Thyroid gland (tissue), 4 donors: ENCODE measurements at places on chromosomes 12 and 14.

- DNase-seq: no peak
- no peaks in the 10 kb centered on the region for H3K36me3 ChIP-seq
- H3K4me3 ChIP-seq: no peak overlapping the region
- no peak overlapping the region for H3K27ac ChIP-seq
- H3K4me1 ChIP-seq: peaks cover 17% of the 10 kb centered on the region
Observed at GRCh38 chr14:96224480-96225096, 19.9 kb downstream of the BDKRB2 start.

DNA sequence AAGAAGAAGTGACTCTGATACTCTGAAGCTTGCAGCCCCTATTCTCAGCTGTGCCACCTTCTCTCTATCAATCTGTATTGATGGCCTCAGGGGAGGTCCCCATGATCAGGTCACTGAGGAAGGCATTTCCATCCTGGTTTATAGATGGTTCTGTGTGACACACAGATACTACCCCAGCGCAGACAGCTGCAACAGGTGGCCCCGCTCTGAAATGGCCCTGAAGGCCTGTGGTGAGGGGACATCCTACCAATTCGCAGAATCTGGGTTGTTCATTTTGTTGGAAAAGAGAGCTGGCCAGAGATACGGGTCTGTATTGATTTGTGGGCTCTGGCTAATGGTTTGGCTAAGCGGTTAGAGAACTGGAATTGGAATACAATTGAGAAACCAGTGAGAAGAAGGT lies 21.7 kb downstream of the DLK1 start:
- H3K27ac ChIP-seq: no peak overlapping the region
- peaks cover 8% of the 10 kb centered on the region for H3K4me1 ChIP-seq

DNA sequence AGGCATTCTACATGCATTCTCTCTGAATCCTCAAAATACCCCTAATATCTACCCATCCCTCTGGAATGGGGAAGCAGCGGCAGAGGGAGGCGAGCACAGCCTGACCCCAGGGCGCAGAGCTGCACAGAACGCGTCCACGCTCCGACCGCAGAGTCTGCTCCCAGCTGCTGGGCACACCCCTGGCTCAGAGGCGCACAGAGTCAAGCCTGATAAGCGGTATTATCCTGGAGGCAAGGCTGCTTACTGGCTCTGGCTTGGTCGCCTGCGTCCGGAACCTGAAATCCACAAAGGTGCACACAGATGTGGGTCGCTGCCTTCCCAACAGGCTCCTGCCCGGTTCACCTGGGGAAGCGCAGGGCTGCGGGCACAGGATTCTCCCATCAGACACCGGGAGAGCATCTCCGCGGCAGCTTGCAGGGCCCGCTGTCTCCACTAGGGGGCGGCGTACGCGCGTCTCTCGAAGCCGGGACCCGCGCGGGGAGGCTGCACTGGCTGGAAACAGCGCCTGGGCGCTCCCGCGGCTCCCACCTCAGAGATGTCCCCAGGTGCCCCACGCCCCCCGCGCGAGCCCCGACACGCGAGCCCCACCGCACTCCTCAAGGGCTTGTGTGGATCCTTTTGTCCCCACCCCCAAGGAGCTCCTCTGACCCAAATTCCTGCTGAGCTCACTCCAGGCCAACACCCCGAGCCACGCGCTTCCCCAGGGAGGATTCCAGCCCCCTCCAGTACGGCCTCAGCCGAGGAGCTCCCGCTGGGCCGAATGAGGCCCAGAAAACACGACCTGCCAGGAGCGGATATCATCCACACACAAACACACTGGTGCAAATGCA lies 120.1 kb upstream of the FZD10 start:
- H3K27me3 ChIP-seq: no peaks in the 10 kb centered on the region
- DNase-seq: peak; percentile 37
- H3K4me1 ChIP-seq: no peaks in the 10 kb centered on the region
- no peaks in the 10 kb centered on the region for H3K36me3 ChIP-seq
- no peak overlapping the region for H3K27ac ChIP-seq

GRCh38 chr14:26863736-26864135 lies 265.9 kb upstream of the NOVA1 start:
- no peaks in the 10 kb centered on the region for H3K27me3 ChIP-seq
- H3K36me3 ChIP-seq: no peaks in the 10 kb centered on the region
- H3K27ac ChIP-seq: no peak overlapping the region
- H3K4me1 ChIP-seq: no peaks in the 10 kb centered on the region
- H3K4me3 ChIP-seq: no peak overlapping the region

DNA sequence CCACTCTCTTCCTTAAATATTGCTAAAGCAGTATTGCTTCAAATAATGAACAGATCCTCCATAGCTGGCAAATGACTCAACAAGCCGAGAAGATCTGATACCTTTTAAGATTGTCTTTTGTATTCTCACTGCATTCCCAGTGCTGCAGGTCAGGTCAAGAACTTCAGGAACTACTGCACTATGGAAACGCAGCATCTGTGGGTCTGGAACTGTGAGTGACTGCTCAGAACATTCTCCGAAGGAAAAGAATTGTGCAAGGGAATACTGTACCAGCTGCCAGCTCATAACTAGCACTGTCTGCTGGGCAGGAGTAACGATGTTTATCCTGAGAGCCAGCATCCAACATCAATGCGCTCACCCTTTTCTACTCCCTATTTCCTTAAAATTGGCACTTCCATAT lies 348.0 kb upstream of the SOX5 start:
- no peak overlapping the region for H3K27ac ChIP-seq
- no peaks in the 10 kb centered on the region for H3K4me1 ChIP-seq
- H3K4me3 ChIP-seq: no peak overlapping the region
- DNase-seq: no peak

GRCh38 chr12:2501464-2502191 lies 293.1 kb upstream of the FKBP4 start:
- no peaks in the 10 kb centered on the region for H3K36me3 ChIP-seq
- no peak overlapping the region for H3K27ac ChIP-seq
- no peak overlapping the region for H3K4me3 ChIP-seq
- H3K27me3 ChIP-seq: no peaks in the 10 kb centered on the region
- no peak for DNase-seq
- peaks cover 16% of the 10 kb centered on the region for H3K4me1 ChIP-seq

DNA sequence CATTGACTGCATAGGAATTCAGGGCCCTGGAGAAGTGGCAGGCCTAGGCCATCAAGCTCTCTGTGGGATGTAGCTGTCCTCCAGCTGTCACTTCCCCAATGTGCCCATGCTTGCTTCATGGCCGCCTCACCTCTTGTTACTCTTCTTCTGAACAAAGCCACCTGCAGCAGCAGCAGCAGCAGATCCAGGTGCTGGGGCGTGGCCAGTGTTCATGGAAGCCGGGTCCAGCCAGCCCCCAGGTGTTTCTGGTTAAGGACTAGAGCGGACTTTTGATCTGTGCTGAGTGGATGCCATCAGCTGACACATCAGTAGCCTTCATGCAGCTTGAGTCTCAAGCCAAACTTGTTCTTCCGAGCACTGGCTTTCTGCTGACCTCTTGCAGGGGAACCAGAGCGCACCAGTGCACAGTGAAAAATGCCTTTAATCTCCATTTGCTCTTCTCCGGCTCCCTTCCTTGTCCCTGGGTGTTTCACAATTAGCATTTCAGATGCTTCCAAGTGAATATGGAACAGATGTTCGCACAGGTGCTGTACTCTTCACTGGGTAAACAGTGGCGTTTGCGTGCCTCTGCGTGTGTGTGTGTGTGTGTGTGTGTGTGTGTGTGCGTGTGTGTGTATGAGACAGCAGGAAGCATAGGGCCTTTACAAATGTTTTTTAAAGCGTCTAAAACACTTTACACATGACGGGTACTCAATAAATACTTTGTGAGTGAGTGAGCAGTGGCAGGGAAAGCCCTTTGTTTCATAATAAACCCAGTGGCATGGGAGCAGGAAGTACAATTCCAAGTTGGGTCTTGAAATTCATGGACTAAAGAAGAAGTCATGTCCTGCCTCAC lies 20.1 kb downstream of the TPCN1 start:
- no peaks in the 10 kb centered on the region for H3K36me3 ChIP-seq
- DNase-seq: peak; percentile 94
- no peaks in the 10 kb centered on the region for H3K27me3 ChIP-seq
- H3K4me3 ChIP-seq: no peak overlapping the region

DNA sequence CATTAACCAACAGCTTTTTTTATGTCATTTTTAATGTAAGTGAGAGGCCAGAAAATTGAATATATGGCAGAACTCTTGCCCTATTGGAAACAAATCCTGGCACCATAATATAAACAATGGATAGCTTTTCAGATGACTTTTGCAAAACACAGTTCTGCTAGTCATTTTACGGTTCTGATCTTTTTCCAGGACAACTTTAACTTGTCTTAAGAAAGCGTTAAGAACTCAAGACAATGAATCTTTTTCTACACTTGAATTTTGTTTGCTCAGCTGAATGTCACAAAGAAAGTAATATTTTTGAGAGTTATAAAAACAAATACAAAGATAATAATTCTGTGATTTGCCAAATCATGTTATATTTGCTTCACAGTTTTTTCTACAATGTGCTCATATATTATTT lies 13.2 kb downstream of the KERA start:
- no peaks in the 10 kb centered on the region for H3K36me3 ChIP-seq
- no peak overlapping the region for H3K4me3 ChIP-seq
- H3K27me3 ChIP-seq: no peaks in the 10 kb centered on the region
- no peak for DNase-seq

DNA sequence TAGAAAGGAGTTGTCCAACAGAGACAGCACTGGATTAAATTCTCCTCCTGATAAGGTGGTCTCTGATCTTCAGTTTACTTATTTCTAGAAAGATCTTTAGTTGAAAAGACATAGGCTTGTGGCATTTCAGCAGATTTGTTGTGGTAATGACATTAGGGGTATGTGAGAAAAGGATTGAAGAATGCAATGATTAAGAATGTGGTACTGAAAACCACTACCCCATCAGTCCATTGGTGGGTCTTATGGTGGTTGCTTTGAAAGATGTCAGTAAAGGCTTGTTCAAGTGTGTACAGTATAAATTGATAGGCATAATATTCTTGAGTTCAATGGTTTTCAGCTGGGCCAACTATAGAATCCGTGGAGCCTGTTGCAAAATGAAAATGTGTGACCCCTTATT lies 10.8 kb downstream of the PPFIBP1 start:
- peaks cover 52% of the 10 kb centered on the region for H3K4me1 ChIP-seq
- H3K4me3 ChIP-seq: no peak overlapping the region
- DNase-seq: no peak
- no peaks in the 10 kb centered on the region for H3K36me3 ChIP-seq
- H3K27me3 ChIP-seq: no peaks in the 10 kb centered on the region

DNA sequence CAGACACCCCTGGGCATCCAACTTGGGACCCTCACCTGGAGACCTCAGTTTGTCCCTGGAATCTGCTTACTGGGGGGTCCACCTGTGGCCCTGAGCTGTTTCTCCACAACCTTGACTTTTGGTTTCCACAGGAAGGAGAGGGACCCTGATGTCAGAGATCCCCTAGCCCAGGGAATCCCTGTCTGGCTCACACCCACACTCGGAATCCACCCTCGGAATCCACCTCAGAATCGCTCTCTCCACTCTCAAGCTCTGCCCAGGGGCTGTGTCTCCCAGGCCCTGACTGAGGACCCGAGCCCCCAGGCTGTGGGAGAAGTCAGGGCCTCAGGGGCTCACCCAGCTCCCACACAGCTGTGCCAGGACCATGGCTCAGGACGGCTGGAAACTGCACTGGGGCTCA lies 17.4 kb downstream of the LTBP2 start:
- H3K27me3 ChIP-seq: no peaks in the 10 kb centered on the region
- no peak for DNase-seq
- H3K36me3 ChIP-seq: no peaks in the 10 kb centered on the region
- H3K4me3 ChIP-seq: no peak overlapping the region

DNA sequence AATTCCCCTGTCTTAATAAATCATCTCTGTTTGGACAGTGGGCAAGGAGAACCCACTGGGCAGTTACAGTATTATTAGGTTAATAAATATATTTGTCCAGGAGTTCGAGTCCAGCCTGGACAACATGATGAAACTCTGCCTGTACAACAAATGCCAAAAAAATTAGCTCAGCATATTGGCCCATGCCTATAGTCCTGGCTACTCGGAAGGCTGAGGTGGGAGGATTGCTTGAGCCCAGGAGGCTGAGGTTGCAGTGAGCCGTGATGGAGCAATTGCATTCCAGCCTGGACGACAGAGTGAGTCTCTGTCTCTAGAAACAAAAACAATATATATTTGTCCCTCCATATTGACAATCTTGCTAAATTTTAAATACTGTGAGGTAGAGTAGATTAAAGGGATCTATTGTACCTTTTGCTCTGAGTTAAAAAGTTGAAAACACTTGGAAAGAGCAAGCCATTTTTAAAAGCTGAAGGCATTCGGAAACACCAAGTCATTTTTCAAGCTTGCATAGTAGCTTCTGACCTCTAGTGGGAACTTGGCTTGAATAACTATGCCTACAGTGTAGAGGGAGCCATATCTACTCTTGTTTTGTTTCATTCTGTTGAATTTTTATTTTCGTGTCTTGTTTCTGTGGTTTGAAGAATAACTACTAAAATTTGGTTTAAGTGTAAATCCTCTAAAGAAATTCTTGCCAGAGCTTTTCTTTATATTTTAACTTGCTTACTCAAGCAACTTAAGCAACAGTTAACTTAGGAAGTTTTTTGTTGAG lies 14.6 kb upstream of the EEA1 start:
- H3K4me3 ChIP-seq: no peak overlapping the region
- H3K27ac ChIP-seq: no peak overlapping the region
- no peaks in the 10 kb centered on the region for H3K36me3 ChIP-seq
- no peak for DNase-seq

DNA sequence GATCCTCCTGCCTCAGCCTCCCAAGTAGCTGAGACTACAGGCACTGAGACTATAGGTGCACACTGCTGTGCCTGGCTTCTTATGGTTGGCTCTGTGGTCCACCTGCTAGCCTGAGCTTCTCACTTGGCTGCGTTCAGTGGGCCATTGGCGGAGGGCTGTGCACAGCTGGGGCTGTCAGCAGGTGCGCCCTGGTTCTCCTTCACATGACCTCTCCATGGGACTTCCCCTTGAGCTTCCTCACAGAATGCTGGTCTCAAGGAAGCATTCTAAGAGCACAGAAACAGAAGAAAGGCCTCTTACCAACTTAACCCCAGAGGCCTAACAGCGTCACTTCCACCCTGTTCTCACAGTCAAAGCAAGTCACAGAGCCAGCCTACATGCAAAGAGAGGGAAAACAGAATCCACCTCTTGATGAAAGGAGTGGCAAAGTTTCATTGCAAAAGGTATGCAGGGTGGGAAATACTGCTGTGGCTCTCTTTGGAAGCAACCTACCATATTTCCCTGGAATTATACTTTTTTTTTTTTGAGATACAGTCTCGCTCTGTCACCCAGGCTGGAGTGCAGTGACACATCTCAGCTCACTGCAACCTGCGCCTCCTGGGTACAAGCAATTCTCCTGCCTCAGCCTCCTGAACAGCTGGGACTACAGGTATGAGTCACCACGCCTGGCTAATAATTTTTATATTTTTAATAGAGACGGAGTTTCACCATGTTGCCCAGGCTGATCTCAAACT lies 9.3 kb downstream of the RILPL2 start:
- peaks cover 2% of the 10 kb centered on the region for H3K4me1 ChIP-seq
- no peak for DNase-seq
- no peak overlapping the region for H3K27ac ChIP-seq
- peaks cover 23% of the 10 kb centered on the region for H3K36me3 ChIP-seq
- H3K27me3 ChIP-seq: no peaks in the 10 kb centered on the region
- no peak overlapping the region for H3K4me3 ChIP-seq

- no peaks in the 10 kb centered on the region for H3K4me1 ChIP-seq
- H3K4me3 ChIP-seq: no peak overlapping the region
- H3K27ac ChIP-seq: no peak overlapping the region
- H3K27me3 ChIP-seq: no peaks in the 10 kb centered on the region
Observed at GRCh38 chr12:39354955-39355354, 88.0 kb downstream of the KIF21A start.
